ENCODE measurements at places on chromosomes 6 and 20.

GRCh38 chr6:27472182-27472616 lies 706 bp downstream of the ZNF184 start:
- DNase-seq = no peak

DNA sequence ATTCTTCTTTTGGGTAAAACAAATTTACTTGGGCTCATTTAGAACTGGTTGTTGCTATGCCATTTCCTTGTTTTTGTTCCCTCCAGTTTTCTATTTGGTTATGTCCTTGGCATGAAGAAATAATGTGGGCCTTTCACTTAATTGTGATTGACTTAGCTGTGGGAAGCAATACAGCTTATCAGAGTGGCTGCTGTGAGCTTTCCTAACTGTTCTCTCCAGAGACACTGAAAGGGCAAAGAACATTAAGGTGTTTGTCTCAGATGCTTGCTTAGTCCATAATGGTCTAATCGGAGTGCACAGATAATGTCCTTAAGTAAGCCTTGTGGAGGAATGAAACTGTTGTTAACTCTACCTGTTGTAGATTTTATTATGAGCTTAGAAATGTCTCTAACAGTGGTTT lies 56.6 kb downstream of the SH3BGRL2 start:
- DNase-seq = no peak

DNA sequence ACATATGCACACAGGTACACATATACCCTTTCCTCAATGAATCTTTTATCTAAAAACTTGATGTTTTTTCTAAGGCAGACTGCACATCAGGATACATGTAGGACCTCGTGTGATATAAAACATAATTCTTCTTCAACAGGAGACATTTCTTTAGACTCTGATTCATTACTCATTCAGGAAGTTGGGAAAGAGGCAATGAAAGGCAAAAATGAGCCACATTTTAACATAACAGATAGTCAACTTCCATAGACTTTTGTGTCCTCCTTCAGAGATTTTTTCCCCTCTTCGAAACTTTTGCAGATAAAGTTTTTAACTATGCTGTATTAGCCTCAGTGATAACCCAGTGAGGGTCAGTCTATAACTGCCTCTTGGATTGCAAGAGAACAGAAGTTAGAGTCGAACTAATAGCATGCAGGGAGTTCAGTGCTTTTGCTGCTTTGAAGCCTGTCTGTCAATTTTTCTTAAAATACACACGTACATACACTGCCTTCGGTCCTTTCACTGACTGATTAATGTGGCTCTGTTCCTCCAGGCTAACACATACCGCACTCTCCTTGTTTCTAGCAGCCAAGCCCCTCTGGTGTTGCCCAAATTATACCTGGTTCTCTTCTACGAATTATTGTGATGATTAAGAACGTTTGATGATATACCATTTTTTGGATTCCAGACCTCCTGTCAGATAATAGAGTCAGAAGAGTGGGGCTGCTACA lies 562.5 kb upstream of the MAP3K7 start:
- DNase-seq = no peak

DNA sequence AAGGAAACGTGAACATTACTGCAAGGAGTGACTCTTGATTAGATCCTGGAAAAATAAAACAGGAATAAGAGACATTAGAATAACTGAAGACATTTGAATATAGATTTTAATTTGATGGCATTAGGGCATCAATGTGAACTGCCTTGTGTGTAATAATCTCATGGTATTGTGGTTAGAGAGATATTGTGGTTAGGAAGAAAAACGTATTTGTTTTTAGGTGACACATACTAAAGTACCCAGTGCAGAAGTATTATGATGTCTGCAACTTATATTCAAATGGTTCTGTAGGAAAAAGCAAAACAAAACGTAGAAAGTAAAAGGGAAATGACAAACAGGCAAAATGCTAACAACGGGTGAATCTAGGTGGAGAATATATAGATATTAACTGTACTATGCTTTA lies 65.9 kb upstream of the OGFRL1 start:
- no peak for DNase-seq

DNA sequence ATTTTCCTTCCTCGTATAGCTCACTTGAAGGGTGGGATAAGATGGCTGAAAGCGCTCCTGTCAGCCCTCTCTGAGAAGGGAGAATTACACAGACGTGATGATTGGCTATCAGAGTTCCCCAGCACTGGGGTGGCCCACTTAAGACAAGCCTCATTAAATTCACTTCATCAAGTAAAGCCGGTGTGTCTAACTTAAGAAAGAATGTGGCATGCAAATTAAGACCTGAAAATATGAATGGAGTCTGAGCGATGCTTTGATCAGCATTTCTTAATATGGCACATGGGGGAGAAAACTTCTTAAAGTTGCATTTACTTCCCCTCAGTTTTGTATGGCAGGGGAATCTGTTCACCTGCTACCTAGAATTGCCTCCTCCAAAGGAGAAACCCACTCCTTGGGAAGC lies 369.3 kb downstream of the FARS2 start:
- DNase-seq = no peak

DNA sequence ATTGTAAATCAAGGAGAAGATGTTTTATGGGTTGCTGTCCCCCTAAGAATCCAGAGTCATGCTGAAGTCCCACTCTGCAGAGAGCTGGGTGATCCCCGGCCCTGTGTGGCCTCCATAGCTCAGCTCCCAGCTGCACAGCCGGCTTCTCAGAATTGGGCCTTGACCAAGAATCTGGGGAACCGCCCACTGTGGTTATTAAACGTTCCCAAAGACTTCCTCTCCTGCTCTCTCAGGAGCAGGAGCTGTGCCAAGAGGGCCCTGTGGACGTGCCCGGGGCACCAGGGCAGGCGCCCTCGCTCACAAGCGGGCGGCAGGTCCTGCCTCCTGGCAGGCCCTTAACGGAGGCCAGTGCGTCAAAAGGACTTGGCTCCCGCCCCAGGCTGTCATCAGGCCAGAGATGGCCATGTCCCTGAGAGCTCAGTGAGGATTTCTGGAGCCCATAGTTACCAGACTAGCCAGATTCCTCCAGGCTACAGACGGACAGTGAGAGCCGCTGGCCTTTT lies 30.4 kb downstream of the ZC3H12D start:
- no peak for DNase-seq

- no peak for DNase-seq
These were observed 71.6 kb downstream of the GJA1 start for GRCh38 chr6:121506761-121507754.

GRCh38 chr6:56770011-56770520 lies 127.4 kb upstream of the DST start:
- DNase-seq = no peak

DNA sequence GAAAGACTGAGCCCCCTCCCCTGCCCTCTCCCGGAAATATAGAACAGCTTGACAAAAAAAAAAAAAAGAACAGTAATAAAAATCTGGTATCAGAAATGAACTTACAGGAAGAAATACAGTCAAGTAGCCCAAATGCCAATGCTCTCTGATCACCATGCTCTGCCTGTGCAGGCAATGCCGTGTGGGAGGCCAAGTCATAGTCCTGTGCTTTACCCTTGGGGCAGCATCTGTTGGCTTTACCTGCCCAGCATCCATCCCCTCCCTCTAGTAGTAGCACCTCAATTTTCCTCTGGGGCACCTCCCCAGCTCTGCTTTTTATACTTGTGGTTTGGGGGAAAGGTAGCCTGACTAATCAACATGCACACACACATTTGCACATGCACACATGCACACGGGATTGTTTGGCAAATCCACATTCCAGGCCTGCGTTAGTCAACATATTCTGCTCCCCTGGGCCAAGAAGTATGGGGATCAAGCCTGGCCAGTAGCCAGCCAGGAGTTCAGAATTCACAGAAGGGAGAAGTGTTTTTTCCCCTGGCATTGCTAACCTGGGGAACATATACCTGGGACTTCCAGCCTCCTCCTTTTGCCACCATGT lies 70.2 kb downstream of the RIPOR3 start:
- no peak for DNase-seq

- DNase-seq = no peak
These were observed 73.3 kb downstream of the BTBD9 start for GRCh38 chr6:38566295-38567030.

GRCh38 chr6:81451787-81452186 lies 300.7 kb downstream of the TENT5A start:
- no peak for DNase-seq

GRCh38 chr6:107707346-107708275 lies 116.5 kb downstream of the SCML4 start:
- peak; percentile 29 for DNase-seq

DNA sequence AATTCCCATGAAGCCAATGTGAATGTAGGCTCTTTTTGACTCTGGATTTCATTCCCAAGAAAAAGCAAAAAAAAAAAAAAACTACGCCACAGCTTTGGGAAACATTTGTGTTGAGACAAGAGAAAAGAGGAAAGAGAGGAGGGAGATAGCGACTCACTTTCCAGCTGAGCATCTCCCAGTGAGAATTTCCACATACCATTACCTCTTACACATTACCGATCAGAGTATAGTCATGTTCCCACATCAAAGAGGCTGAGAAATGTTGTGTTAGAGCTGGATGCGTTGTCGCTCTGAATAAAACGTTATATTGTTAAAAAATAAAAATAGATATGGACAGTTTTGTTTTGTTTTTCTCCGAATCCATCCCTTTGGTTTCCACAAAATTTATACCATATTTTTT lies 1019.3 kb upstream of the ADGRB3 start:
- no peak for DNase-seq

DNA sequence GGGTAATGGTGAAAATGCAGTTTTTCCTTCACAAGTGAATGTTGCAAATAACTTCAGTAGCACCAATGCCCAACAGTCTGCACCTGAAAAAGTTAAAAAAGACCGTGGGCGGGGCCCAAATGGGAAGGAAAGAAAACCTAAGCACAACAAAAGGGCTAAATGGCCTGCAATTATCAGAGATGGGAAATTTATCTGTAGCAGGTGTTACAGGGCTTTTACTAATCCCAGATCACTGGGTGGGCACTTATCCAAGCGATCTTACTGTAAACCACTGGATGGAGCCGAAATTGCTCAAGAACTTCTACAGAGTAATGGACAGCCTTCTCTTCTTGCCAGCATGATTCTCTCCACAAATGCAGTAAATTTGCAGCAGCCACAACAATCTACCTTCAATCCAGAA lies 64.8 kb upstream of the SMIM8 start:
- DNase-seq = no peak

GRCh38 chr6:42404484-42404883 lies 47.2 kb downstream of the TRERF1 start:
- DNase-seq = peak; percentile 55

GRCh38 chr6:11732036-11732631 lies 46.5 kb downstream of the ADTRP start:
- no peak for DNase-seq

- DNase-seq = no peak
These were observed 31.9 kb downstream of the NSFL1C start for GRCh38 chr20:1434571-1435336.

- no peak for DNase-seq
These were observed 6.7 kb downstream of the MTCH1 start for GRCh38 chr6:36979347-36979742.

GRCh38 chr6:41345901-41346300 lies 10.5 kb downstream of the NCR2 start:
- DNase-seq = no peak

DNA sequence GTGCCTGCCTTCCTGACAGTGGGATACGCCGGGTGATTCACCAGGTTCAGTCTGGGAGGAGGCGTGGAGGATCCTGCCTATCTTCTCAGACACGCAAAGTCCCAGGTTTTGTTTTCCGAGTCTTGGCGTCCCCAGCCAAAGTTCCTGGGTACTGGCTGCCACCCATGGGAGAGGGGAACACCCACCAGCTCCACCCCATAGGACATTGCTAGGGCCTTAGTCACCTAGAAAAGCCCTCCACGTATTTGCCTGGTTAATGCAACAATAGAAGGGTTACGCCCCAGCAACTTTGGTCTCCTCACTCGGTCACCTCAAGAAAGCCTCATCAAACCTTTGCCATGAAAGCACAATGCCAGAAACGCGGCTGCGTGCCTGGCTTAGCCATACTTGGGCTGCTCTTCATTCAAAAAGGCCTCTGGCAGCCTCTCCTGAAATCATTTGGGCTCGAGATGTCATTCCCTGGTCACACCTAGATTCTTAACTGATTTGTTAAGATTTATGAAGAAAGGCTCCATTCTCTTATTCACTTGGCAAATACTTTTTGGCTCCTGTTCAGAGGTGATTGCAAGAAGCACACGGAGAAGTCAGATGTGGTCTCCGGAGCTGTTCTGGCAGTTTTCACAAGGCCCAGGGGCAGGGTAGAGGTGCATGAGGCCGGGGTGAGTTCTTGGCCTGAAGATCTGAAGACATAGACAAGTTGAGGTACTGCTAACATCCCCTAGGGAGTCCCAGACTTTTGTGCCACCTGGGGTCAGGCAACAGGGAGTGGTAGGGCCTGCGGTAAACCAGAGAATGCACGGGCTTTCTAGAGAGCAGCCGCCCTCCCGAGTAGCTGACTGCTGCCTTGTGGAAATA lies 35.5 kb upstream of the ZNF133 start:
- DNase-seq = no peak

DNA sequence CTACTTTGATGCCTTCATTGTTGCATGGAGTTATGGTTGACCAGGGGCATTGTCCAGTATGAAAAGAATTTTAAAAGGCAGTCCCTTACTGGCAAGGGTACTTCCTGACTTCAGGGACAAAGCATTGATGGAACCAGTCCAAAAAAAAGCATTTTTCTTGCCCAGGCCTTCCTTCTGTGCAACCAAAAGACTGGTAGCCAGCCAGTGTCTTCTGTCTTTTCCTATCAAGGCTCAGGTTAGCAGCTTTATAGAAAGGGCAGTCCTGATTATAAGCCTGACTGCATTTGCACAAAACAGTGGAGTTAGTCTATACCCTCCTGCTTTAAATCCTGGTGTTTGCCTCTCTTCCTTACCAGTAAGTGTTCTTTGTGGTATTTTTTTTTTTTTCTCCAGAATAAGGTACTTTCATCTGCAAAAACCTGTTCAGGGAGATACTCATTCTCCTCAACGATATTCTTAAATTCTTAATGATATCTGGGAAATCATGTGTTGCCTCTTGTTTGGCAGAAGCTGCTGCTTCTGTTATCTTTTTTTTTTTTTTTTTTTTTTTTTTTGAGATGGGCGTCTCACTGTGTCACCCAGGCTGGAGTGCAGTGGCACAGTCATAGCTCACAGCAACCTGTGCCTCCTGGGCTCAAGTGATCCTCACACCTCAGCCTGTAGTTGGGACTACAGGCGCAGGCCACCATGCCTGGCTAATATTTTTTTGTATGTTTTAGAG lies 33.9 kb downstream of the SCAF8 start:
- DNase-seq = no peak

DNA sequence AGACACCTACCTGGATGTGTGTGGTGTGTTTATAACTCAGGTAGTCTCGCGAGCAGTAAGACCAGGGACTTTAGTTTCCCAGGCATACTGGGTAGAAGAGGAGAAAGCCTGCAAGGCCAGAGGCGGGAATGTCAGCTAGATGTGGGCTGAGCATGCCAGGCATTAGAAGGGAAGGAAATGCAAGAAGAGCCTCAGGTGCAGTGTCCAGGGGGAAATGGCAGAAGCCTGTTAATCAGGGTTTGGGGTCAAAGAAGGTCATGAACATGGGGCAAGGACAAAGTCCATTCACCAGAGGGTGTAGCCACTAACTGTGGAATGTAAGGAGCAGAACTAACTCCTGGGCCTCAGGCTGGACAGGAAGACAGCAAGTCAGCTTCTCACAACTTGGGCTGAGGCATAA lies 305.0 kb downstream of the SMOC2 start:
- no peak for DNase-seq

GRCh38 chr20:38789503-38790199 lies 15.8 kb upstream of the PPP1R16B start:
- no peak for DNase-seq

All from ecto neural progenitor cell (in vitro differentiated cells).